ENCODE measurements at places on chromosomes 1 and 21.

- DNase-seq: no peak
These were observed 96.0 kb downstream of the FOXD2 start for GRCh38 chr1:47533793-47534328.

DNA sequence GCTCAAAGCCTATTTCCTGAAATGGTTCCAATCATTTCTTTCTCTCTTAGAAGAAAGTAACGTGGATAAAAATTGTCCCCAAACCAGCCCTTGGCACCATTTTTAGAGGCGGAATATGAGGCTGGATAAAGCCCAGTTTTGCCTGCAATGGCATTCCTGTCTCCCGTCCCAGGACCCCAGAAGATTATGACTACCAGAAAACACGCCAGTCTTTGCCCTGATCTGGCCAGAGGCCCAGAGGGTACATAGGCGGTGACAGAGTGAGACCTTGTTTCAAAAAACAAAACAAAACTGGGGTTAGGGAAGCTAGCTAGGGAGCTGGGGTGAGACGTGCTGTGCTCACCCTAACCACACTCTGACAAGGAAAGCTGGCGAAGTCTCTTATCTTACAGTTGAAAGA is at the start of gene AADACL4:
Gene AADACL4 (plus strand): TSS at position 301 of the 400 bp plus-strand sequence. CDS start 462 bp downstream, outside the sequence.
- DNase-seq: no peak

- no peak for DNase-seq
These were observed 553.8 kb downstream of the LRRIQ3 start for GRCh38 chr1:73644198-73644597.

DNA sequence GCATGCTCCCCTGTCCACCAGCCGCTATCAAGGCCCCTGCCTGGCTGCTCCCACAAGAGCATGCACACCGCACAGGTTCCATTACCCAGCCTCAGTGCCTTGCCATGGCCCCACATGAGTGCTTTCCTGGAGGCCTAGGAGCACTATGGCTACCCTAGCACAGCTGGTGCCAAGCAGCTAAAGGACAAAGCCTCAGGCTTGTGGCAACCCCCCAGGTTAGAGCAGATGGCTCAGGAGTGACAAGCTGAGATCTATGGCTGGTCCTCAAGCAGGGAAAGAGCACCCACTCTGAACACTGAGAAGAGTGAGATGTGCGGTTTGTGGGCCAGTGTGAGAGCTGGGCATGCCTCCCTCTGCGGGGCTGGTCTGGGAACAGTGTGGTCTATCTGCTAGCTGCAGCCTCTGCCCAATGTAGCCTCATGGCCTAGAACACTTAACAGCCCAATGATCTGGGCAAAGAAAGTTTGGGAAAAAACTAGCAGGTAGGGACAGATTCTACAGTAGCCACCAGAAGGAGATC is 129.8 kb downstream of the VAV3 start:
- DNase-seq: no peak

- no peak for DNase-seq
These were observed 14.6 kb downstream of the CHIT1 start for GRCh38 chr1:203214871-203215270.

DNA sequence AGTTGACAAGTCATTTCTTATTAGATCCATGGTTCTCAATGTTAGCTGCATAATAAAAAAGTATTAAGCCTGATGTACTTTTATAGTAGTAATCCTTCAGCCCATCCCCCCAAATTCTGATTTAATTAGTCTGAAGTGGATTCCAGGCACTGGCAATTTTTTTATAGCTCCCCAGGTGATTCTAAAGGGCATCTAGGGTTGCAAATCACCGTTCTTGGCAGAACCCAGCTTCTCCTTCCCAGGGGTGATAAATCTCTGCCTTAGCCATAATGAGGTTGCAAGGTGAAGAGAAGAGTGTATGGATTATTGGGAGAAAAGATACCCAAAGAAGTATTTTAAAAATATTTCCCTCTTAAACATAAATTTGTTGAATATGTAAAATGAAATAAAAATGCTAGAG is 43.0 kb upstream of the RXRG start:
- DNase-seq: no peak

GRCh38 chr1:41898191-41898713 is 20.5 kb downstream of the HIVEP3 start:
- no peak for DNase-seq

GRCh38 chr1:172393354-172393753 is 27.1 kb upstream of the C1orf105 start:
- DNase-seq: no peak

DNA sequence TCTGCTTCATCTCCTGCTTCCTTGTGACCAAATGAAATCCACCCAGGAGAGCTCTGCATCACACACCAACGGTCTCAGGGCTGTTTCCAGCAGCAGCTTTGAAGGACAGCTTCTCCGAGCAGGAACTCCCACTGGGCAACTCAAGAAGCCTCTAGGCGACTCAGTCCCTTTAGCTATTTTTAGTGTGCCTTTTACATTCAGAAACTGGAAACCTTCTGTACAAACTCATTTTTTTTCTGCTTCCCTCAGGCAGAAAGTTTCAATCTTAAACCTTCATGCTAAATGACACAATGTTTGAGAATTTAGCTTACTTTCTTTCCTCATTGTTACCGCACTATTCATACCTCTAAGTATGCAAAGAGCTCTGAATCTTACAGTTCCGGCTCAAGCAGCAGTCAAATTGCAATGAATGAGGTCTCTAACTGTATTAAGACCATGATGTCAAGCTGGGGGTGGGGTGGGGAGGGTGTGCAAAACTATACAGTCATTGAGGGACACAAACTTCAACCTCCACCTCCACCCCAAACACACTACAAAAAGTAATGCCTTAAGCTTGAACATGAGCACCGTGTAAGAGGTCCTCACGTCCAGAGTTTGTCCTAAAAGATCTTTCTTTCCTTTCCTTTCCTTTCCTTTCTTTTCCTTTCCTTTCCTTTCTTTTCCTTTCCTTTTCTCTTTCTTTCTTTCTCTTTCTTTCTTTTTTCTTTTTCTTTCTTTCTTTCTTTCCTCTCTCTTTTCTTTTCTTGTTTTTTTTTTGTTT is 16.4 kb upstream of the TARBP1 start:
- DNase-seq: no peak

- DNase-seq: no peak
These were observed 35.4 kb upstream of the RAB3GAP2 start for GRCh38 chr1:220307607-220308006.

GRCh38 chr21:44505673-44506278 is 34.2 kb downstream of the KRTAP10-1 start:
- DNase-seq: no peak

DNA sequence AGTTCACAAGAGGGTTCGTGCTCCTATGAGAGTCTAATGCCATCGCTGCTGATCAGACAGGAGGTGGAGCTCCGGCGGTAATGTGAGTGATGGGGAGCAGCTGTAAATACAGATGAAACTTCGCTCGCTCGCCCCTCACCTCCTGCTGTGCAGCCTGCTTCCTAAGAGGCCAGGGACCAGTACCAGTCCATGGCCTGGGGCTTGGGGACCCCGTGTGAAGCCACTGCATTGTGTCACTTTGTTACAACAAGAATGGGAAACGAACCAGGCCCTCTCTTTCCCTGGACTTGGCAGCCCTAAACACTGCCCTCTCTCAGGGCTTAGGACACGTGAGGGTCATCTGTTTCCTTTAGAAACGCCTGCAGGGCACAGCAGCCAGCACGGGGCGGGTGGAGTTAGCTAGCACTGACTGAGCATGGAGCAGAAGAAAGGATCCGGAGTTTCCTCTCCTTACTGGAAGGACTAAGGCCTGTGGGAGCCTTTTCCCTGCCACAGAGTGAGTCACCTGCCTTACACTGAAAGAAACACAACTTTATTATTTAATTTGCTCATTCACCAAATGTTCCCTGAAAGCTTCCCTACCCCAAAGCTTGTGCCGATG is 185.2 kb upstream of the TMEM51 start:
- DNase-seq: no peak

DNA sequence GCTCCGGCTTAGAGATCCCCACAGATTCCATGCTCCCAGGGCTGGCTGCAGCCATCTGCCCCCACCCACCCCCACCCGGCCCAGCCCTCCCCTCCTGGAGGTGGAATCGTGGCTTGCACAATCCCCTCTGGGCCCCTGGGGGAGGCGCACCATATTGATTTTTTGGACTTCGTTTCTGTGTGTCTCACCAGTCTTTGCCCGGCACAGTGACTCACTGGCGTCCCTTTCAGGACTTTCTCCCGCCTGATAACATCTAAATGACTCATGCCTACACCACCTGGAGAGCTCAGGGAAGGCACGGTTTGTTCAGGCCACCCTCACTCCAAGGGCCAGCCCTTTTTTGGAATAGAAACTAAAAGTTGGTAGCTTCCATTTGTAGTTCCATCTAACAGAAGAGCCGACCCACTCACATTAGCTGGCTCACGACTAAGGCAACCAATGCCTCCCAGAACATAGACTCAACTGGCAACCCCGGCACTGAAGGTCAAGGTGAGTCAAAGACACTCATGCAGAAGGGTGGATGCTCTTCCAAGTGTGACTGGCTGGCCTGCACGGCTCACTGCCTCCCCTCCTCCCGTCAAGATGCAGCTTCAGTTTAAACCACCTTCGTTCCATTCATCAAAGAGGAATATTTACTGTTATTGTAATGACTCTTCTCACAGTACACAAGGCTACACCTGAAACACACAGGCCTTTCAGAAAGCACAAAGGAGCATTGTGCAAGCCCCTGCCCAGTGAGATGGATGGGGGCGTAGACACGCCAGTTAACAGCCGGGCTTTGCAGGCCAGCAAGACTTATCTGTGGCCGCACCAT is 18.1 kb upstream of the ETS2 start:
- no peak for DNase-seq

GRCh38 chr1:245409341-245410195 is 254.8 kb downstream of the KIF26B start:
- DNase-seq: no peak

GRCh38 chr1:99643021-99643779 is 2.7 kb upstream of the PALMD start:
- DNase-seq: no peak

- peak; percentile 48 for DNase-seq
These were observed 8.2 kb downstream of the SLC19A1 start for GRCh38 chr21:45533846-45534635.

- DNase-seq: no peak
These were observed 63.5 kb downstream of the SGIP1 start for GRCh38 chr1:66597500-66597899.

DNA sequence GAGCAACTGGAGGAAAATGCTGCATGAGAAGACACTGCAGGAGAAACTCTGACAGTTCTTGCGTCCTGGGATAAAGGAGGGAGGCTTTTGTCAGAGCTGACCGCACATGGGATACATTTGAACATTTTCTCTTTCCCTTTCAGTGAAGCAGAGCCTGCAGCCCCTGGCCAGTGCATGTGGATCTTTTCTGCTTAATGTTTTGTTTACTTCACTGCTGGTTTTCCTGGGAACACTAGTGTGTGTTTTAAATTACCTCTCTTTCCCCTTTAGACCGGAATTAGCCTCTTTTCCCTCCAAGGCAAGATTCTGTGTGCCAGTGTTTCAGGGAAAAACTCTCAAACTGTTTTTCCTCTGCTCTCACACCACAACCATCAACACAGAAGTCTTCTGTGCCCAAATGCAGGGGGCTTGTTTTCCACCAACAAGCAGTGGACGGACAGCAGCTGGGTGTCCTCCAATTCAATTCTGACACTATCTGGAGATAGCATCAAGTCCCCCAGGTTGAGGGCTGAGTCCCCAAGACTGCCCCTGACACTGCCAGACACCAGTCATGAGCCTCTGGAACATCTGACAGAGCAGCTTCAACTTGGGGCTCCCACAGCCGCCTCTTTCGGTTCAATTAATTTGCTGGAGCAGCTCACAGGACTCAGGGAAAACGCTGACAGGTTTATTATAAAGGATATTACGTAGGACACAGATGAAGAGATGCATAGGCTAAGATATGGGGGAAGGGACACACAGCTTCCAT is 136.2 kb downstream of the RHOU start:
- DNase-seq: no peak

GRCh38 chr1:11898086-11898785 is 28.0 kb downstream of the KIAA2013 start:
- DNase-seq: no peak

- DNase-seq: no peak
These were observed 40.4 kb downstream of the EIF2B3 start for GRCh38 chr1:44945967-44946366.

DNA sequence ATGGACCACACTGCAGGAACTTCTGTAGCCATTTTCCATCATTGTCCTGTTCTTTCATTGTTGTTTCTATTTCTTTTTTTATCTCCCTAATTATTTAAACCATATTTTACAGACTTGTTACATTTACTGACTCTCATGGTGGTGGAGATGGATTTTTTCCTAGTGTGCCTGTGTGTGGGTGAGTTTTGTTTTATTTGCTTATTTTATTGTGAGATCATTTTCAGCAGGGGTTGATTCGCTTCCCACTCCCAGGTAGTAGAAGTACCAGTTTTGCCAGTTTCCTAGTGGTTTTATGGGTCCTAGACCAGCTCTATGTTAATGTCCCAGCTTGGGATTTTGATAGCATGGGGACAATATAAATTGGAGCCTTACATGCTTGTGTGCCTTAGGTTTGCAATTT is 80.0 kb upstream of the BACH1 start:
- no peak for DNase-seq

GRCh38 chr1:232483826-232484225 is 146.1 kb downstream of the SIPA1L2 start:
- DNase-seq: no peak

DNA sequence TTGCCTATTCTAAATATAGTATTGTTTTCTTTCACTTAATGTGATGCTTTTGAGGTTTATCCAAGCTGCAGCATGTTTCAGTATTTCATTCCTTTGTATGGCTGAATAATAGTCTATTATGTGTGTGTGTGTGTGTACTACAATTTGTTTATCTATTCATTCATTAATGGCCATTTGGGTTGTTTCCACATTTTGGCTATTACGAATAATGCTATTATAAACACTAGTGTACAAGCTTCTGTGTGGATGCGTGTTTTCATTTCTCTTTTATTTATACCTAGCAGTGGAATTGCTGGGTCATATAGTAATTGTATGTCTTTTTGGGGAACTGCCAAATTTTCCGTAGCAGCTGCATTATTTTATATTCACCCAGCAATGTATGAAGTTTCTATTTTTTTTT is 15.0 kb upstream of the THEM5 start:
- DNase-seq: no peak

- peak; percentile 35 for DNase-seq
These were observed 1.0 kb downstream of the APOBEC4 start for GRCh38 chr1:183652107-183652506.

- no peak for DNase-seq
These were observed 71.6 kb downstream of the SH3BGR start for GRCh38 chr21:39523399-39523798.

- DNase-seq: no peak
These were observed 736.2 kb downstream of the PTPRU start for GRCh38 chr1:29972421-29973053.

All from activated naive CD4-positive, alpha-beta T cell treated with anti-CD3 and anti-CD28 coated beads, Interleukin-2, amount 50 U/mL, for 72 hours (primary cell).